ENCODE measurements at places on chromosomes 2 and 18. TPM values are rescaled to one million over a fixed set of nuclear protein-coding genes. Genes with fewer than 3 reads are reported as not detected.

The DSC3 gene
- 0.70 TPM for polyA plus RNA-seq

The CAPN14 gene
- polyA plus RNA-seq: not detected

The MC2R gene
- not detected for polyA plus RNA-seq

The MTHFD2 gene
- 99.5 TPM for polyA plus RNA-seq

The EVX2 gene
- not detected for polyA plus RNA-seq

The GBX2 gene
- 0.38 TPM for polyA plus RNA-seq

The KIF1A gene
- polyA plus RNA-seq: 83.2 TPM

The GPR45 gene
- not detected for polyA plus RNA-seq

The RALB gene
- polyA plus RNA-seq: 12.0 TPM

The ARHGAP15 gene
- polyA plus RNA-seq: not detected

All from H1 (cell line).